GM12878 (cell line): ENCODE measurements at places on chromosomes 13 and 19. TPM values are rescaled to one million over a fixed set of nuclear protein-coding genes. Genes with fewer than 3 reads are reported as not detected.
A peak's percentile ranks its signal among the peaks of the same experiment; 100 is the strongest.

DNA sequence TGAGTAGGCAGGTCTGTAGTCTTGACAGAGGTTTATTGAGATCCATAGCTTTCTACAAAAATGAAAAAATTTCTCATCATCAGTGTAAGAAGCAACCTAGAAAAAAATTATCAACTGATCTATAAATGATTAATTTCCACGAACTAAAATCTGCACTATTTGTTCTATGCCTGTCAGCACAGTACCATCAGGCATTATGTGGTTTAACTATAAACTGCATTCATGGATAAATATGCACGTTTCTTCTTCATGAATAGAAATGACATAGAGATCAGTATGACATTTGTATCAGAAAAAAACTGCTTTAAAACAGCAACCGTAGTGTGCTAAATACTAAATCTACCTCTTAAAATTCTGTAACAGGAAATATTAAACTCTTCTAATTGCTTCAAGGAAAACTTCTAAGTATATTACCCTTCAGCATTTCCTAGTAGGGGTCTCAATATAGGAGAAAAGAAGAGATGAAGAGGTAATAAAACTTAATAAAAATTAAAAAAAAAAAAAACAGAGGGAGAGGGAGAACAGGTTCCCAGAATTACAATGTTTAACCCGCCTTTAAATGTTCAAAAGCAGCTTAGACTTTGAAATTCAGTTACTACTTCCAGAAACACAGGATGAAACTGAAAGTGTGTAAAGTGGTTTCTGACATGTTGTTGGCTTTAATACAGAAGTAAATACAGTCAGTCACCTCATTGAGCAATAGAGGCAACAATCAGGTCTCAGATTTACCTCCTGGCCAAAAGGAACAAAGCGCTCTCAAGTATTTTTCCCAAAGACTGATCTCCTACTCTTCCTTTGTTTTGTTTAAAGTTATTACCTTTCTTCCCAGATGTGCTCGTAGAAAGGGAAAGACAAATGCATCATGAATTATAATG, 144.4 kb downstream of the DIAPH3 start:
- no peaks in the 10 kb centered on the region for H3K27me3 ChIP-seq
- no peaks in the 10 kb centered on the region for H3K36me3 ChIP-seq
- H3K4me1 ChIP-seq: peaks cover 16% of the 10 kb centered on the region
- DNase-seq: peak; percentile 17
- H3K4me3 ChIP-seq: no peak overlapping the region

DNA sequence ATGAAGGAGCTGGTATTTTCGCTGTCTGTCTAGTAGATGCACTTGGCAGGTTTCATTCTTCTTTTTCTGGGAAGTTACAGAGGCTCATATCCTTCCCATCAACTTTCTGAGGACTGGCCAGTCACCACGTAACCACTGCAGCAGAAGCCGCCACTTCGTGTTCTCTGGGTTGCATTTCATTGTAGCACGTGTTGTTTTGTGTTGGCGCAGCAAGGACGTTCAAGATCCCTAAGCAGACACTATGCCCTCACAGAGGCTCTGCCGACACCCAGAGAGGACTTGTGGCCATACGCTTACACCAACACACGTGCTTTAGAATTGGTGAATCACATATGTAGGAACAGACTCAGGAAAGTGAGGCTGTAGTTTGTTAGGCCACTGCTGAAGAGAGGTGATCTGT, 42.2 kb upstream of the TEX29 start:
- no peak overlapping the region for H3K27ac ChIP-seq
- no peak overlapping the region for H3K4me3 ChIP-seq
- DNase-seq: no peak
- H3K27me3 ChIP-seq: no peaks in the 10 kb centered on the region

The ZNF724 gene
- 2.8 and 4.1 TPM in 2 replicates for polyA plus RNA-seq

GRCh38 chr13:34421858-34422475, 520.1 kb upstream of the NBEA start:
- no peaks in the 10 kb centered on the region for H3K27me3 ChIP-seq
- no peaks in the 10 kb centered on the region for H3K36me3 ChIP-seq
- DNase-seq: no peak
- H3K4me3 ChIP-seq: no peak overlapping the region
